ENCODE measurements at places on chromosomes 13 and 19.

DNA sequence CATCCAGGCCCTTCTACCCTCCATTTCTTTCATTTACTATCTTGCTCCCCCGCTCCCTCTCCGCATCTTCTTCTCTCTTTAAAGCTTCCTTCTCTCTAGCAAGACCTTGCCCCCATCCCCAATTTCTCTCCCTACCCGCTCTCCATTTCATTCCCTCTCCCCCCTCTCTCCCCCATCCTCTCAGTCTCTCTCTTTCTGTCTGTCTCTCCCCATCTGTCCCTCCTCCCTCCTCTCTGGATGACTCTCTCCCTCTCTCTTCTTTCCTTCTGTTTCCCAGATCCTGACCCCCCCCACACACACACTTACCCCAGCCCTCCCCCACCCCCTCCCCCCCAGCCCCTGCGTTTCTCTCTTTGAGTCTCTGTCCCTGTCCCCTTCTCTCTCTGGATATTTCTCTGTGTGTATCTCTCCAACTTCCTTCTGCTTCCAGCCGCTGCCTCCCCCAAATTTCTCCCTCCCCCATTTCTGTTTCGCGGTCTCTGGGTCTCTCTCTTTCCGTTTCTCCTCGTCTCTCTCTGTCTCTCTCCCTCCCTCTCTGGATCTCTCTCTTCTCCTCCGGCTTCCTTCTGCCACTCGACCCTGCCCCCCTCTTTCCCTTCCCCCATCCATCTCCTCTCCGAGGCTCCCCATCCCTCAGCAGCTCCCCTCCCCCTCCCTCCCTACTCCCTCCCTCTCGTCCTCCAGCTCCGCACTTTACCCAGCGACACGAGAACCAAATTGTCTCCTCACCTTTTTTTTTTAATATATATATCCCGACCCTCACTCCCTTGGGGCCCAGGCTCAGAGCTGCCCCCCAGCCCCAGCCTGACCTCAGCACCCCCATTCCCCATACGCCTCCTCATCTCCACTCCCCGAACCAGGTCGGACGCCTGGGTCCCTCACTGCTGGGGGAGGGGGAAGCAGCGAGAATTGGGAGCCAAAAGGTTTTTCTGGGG lies 3.6 kb upstream of the CACNG8 start:
- DNase-seq: no peak

- no peak for DNase-seq
Measured at GRCh38 chr13:42594481-42595252, 20.7 kb downstream of the TNFSF11 start.

DNA sequence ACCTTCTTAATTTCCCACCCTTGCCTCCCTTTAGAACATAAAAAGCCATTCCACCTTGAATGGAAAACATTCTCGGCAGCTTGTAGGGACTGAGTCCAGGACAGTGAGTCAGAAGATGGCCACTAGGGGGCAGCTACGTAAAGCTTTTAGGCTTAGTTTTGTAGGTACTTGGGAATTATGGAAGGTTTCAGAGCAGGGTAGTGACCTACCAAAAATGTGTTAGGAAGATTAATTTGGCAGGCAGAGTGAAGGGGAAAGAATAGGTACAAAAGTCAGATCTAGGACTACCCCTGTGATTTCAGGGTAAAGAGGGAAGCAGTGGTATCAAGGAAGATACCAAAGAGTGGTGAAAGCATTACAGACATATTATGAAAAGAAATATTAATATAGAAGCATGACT lies 198.4 kb downstream of the NDFIP2 start:
- DNase-seq: no peak

DNA sequence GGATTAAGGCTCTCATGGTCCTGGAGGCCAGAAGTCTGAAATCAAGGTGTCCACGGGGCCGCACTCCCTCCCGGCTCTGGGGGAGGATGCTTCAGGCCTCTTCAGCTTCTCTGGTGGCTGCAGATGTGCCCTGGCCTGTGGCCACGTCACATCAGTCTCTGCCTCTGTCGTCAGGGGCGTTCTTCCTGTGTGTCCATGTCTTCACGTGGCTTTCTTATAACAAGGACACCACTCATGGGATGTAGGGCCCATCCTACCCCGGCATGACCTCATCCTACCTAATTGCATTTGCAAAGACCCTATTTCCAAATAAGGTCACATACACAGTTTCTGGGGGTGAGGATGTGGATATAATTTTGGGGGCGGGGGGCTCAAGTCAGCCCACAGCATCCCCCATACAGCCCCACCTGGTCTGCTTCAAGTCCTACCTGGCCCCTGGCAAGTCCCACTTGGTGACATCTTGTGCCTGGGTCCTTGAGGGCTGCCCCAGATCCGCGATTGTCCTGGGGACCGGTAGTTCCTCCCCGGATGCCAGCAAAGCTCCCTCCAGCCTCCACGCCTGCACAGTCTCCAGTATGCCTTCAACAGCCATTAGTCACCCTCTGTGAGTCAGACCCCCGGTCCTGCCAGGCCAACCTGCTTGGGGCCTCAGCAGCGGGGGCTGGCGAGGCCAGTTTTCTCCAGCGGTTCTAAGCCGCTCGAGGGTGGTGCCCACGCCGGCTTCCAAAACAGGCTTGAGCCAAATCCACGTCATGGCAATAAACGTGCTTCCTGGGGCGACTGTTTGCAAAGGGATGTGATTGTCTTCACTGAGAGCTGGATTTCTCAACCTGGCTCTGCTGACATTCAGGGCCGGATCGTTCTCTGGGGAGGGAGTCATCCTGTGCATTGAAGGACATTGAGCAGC lies 32.2 kb downstream of the MYO9B start:
- peak; percentile 94 for DNase-seq

DNA sequence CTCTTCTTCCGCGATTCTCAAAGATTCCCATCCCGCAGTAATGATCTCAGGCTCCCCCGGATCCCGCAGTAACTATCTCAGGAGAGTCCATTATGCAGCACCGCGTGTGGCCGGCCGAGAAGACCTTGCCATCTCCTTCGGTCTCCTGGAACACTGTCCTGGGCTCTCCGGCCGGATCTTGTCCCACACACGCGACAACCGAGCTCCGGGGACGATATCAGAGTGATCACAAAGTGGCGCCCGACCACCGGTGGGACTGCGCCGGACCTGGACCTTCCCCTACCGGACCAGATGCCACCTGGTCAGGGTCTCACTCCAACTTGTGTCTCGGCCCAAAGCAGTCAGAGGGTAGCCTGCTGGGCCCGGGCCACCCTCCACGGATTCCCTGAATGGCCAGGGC lies 24.0 kb downstream of the MAN2B1 start:
- DNase-seq: no peak

DNA sequence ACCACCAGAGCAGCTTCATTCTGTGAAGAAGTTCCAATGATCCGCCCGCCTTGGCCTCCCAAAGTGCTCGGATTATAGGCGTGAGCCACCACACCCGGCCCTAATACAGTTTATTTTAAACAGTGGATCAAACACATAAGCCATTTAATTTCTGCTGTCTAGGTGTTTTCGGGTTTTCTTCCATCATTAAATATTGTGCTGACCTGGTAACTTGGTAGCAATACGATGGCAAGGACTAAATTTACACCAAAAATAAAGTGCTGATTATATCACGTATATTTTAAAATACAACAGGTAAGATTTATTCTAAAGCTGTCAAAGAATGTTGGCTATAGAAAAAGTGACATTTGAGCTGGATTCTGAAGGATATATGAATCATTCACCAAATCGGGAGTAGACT lies 1.3 kb downstream of the MED4 start:
- DNase-seq: no peak

GRCh38 chr13:114108141-114108761 lies 24.2 kb downstream of the RASA3 start:
- DNase-seq: no peak

- no peak for DNase-seq
Measured at GRCh38 chr13:44537248-44537647, 38.9 kb downstream of the TSC22D1 start.

DNA sequence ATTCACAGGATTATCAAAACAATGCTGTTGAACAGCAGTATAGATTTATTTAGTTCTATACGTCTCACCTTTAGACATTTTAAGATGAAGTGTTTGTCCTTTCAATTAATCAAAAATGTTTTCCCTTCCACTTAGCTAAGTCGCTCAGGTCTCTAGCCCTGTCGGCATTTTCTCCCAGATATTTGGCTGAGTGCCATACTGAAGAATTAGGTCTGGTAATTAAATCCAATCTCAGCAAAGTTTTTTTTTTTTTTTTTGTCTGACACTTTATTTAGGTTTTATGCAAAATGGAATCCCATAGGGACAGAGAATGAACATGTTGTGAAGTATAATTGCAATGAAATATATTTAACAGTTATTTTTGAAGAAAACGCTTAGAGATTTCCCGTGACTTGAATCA lies 44.1 kb downstream of the RFC3 start:
- DNase-seq: no peak

GRCh38 chr13:74246487-74246886 lies 112.3 kb upstream of the KLF12 start:
- DNase-seq: no peak

DNA sequence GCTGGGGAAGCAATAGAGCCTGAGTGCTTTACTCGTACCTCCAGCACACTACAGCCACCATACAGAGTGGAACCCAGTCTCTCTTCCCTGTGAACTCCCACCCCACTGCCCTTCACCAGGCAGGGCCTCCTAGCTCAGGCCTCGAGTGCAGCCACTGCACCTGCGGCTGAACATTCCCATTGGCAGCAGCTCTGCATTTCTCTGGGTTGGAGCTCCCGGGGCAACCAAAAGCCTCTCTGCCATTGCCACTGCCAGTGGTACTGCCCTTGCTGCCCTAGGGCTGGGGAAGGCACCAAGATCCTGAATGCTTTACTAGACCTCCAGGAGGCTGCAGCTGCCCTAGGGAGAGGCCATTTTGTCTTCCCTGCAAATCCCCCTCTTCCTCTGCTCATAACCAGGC lies 266.8 kb downstream of the TDRD3 start:
- DNase-seq: no peak

DNA sequence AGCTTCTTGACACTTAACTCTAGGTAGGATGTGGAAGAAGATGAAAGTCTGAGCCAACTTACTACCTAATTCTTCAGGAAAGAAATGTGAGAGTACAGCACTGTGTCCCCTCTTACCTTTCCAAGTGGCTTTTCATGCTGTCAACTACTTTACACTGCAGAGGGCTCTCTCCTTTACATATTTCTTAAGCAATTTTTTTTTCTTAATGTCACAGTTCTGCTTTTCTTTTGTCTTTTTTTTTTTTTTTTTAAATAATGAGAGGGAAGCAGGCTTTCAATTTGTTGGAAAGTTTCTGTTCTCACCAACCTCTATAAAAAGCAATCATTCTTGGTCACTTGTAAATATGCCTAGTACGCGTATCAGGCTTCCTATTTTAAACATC lies 212.7 kb upstream of the MIR17HG start:
- no peak for DNase-seq

- no peak for DNase-seq
Measured at GRCh38 chr13:31201341-31202031, 1.7 kb downstream of the B3GLCT start.

- DNase-seq: no peak
Measured at GRCh38 chr19:41870401-41870873, 6.6 kb upstream of the CD79A start.

- DNase-seq: no peak
Measured at GRCh38 chr13:47000165-47000564, 103.3 kb upstream of the HTR2A start.

GRCh38 chr13:109333893-109334651 lies 452.3 kb downstream of the IRS2 start:
- no peak for DNase-seq

DNA sequence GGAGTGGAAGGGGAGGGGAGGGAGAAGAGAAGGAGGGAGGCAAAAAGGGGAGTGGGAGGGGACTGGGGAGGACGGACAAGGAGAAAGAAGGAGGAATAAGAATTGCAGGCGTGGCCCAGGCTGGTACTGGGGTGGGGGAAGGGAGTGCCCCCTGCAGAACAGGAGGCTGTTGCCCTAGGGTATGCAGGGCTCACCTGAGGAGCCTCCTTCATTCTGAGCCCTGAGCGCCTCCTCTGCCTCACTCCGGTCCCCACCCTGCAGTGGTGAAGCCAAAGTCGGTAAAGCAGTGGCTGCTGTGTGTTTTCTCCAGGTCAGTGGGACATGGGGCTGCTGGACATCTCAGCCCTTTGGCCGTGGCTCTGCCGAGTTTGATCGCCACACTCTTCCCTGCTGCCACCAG lies 9.1 kb upstream of the CDC16 start:
- no peak for DNase-seq

- no peak for DNase-seq
Measured at GRCh38 chr13:106113796-106114195, 421.7 kb downstream of the EFNB2 start.

DNA sequence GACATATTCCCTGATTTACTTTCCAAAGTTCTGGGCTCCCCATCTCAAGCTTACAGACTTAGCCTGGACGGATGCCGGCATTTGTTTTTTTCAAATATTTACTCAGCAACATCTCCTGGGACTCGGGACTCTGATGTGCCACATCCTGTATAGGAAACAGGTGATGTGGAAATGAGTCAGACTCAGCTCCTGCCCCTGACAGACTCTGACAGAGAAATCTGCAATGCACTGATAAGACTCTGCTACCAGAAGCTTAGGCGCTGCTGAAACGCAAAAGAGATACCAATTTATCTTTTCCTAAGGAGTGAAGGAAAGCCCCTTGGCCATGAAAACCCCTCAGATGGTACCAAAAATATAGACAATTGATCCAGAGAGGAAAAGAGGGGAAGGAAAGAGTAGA lies 16.2 kb downstream of the LAIR2 start:
- DNase-seq: no peak

DNA sequence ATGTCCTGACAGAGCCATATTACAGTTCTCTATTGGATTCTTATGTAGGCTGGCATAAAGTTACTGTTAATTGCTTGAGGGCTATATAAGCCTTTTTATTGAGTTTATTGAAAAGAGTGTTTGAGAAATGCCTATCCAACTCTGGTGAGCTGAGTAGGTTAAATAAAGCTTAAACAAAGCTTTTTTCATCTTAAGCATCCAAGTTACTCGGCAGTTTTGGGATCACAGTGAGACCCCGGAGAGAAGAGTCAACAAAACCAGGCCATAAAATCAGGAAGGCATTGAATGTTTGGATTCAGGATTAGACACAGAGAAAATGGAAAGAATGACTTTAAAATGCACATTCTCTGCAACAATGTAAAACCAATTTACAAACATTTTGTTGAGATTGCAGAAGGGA lies 588.5 kb downstream of the DACH1 start:
- no peak for DNase-seq

GRCh38 chr19:33098055-33098534 lies 17.1 kb downstream of the GPATCH1 start:
- DNase-seq: no peak

All from T1000 (cell line).